Activated T-helper 1 cell treated with anti-CD3 and anti-CD28 coated beads, Interleukin-12 subunit alpha, Interleukin-12 subunit beta, Interleukin-2, Interleukin-4 antibody, amounts not matched to agents 30 ng/mL and 10 ng/mL and 1 ng/mL, durations not matched to agents 14 hours and 24 hours and 36 hours (primary cell): ENCODE measurements at places on chromosomes 2 and 18. TPM values are rescaled to one million over a fixed set of nuclear protein-coding genes. Genes with fewer than 3 reads are reported as not detected.

DNA sequence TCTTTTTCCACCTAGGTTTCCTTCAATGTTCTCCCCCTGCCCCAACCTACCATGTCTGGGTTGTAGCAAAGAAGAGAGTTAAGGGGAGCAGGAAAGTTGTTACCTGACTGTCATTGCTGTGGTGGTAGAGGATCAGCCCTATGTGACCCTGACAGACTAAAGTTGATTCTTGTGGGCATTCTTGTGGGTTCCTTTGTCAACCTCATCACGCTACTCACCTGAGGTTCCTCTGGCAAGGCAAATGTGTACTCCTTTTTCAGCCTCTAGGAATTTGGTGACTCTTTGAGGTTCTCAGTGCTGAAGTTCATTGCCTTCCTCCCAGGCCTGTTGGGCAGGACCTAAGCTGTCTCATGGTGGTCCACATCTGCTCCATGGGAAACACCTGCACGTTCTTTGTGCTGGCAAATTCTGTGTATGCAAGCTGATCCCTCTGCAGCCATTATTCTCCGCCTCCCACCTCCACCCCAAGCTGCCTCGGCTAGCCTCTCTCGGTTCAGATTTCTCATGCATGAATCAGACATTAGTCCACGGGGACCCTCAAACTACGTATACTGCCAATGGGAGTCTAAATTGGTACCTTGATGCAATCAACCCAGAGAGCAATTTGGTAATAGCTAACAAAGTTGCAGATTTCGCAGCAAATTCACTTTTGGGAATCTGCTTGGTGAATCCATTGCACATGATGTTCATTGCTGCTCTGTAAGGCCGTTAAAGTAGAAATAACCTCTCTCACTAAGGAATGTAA, 1.5 kb upstream of the GMCL1 start:
- H3K4me3 ChIP-seq, result peak overlapping the region; percentile 98
- H3K27me3 ChIP-seq, result no peaks in the 10 kb centered on the region
- peak overlapping the region; percentile 80 for H3K27ac ChIP-seq
- H3K36me3 ChIP-seq, result peaks cover 3% of the 10 kb centered on the region

DNA sequence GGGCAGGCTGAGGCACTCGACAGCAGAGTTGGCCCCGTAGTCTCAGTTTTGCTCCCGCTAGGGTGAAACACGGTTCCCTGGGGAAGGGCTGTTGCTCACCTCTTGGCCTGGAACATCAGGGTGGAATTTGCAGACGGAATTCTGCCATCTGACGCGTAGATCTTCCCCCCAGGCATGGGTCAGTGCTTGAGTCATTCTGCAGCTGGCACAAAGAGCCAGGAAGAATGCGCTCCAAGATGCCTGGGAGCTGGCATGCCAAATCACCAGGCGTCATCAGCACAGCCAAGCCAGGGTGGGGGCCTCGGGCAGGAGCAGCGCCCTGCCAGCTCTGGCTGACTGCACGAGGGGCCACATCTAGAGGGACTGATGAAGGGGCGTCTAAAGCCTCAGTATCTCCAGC, 42.7 kb downstream of the ODC1 start:
- H3K27ac ChIP-seq, result no peak overlapping the region
- H3K36me3 ChIP-seq, result peaks cover 13% of the 10 kb centered on the region
- no peak for DNase-seq
- no peak overlapping the region for H3K4me3 ChIP-seq
- H3K4me1 ChIP-seq, result peaks cover 49% of the 10 kb centered on the region

DNA sequence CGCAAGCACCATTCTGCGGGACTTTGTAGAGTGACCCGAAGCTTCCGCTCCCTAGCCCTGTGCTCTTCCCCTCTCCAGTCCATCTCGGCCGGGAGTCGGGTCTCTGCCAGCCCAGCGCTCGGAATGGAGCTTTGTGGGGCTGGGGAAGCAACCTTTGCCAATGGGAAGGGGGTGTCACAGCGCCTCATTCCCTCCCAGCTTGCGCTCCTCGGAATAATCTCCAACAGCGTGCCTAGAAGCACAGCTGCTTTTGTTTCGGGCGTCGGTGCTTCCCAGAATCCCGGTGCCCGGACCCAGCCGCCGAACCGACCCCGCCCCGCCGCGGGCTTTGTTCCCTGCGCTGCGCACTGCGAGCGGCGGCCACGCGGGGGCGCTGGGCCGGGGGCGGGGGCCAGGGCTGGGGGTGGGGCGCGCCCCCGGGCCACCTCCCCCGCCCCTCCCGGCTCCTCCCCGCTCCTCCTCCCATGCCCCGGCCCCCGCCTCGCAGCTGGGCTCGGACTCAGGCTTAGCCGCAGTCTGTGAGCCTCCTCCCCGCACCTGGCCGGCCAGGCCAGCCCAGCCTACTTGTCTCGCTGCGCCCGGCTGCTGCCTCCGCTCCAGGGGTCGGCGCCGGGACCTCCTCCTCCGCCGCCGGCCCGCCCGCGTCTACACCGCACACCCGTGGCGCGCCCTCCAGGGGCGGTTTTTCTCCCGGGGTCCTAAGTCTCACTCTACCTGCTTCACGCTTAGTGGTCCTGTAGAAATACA, 77.7 kb upstream of the SMAD2 start:
- H3K36me3 ChIP-seq, result no peaks in the 10 kb centered on the region
- DNase-seq, result peak; percentile 21
- peak overlapping the region; percentile 60 for H3K4me3 ChIP-seq
- no peaks in the 10 kb centered on the region for H3K4me1 ChIP-seq
- no peak overlapping the region for H3K27ac ChIP-seq
- peaks cover 23% of the 10 kb centered on the region for H3K27me3 ChIP-seq

Gene CFC1
- not detected in 2 replicates for total RNA-seq

DNA sequence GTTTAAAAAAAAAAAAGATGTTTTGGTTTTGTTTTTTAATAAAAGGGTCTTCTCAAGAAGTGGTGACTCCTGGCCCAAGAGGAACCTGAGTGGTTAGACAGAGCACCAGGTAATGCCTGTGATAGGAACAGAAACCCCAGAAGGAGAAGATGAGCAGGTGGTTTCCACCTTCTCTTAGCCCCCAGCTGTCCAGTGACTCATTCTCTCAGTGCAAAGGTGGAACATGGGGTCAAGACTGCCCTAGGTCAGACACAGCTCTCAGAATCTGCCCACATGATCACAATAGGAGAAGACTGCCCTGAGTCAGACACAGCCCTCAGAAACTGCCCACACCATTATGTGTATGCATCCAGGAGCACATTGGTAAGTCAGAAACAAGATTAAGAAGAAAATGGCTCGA, 61.8 kb downstream of the TBC1D8 start:
- H3K4me1 ChIP-seq, result no peaks in the 10 kb centered on the region
- H3K36me3 ChIP-seq, result no peaks in the 10 kb centered on the region
- H3K27ac ChIP-seq, result no peak overlapping the region
- peaks cover 3% of the 10 kb centered on the region for H3K27me3 ChIP-seq
